ENCODE measurements at places on chromosomes 13 and 19.

DNA sequence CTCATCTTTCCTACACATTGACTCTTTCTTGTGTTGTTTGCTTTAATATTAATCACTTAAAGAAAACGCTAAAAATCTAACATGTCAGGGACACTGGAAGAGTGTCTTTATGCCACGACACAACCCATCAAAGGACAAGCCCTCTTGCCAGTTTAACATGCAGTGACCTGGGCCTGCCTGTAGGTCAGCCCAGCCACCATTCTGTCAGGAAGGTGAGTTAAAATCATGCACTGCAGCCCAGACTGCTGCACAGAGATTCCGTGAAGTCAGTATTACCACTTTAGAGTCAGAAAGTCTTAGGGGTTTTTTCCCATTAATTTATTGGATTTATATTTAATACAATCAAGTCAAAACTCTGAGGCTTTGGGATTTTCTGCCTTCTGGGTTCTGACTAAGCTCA, 58.0 kb downstream of the TNFRSF19 start:
- DNase-seq = no peak

- peak; percentile 44 for DNase-seq
These were observed 72.6 kb downstream of the SIPA1L3 start for GRCh38 chr19:37979547-37980082.

- no peak for DNase-seq
These were observed 216.4 kb downstream of the SLITRK5 start for GRCh38 chr13:87887459-87888123.

GRCh38 chr19:6209233-6209632, 70.5 kb downstream of the MLLT1 start:
- no peak for DNase-seq
